CD4-positive, alpha-beta T cell treated with Interleukin-10 for 1 hour (primary cell): ENCODE measurements at places on chromosomes 13 and 19.

DNA sequence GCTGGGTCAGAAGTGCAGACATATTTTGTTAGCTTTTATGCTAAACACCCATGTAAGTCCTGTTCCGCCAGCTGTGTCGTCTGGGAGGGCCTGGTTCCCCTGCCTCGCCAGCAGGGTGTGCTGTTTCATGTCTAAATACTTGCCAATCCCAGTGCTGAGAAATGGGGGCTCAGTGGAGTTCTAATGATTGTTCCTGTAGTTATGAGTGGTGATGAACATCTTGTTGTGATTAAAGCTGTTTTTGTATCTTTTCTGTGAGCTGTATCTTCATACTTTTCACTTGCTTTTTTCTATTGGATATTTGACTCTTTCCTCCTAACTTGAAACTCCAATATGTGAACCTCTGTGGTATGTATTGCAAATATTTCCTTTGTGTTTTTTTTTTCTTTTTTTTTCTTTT lies 32.7 kb downstream of the KDM4B start:
- DNase-seq = peak; percentile 36

GRCh38 chr13:82165396-82166174 lies 1716.7 kb downstream of the SLITRK1 start:
- DNase-seq = no peak

- DNase-seq = no peak
Observed at GRCh38 chr13:37715606-37716015, 117.0 kb upstream of the POSTN start.

DNA sequence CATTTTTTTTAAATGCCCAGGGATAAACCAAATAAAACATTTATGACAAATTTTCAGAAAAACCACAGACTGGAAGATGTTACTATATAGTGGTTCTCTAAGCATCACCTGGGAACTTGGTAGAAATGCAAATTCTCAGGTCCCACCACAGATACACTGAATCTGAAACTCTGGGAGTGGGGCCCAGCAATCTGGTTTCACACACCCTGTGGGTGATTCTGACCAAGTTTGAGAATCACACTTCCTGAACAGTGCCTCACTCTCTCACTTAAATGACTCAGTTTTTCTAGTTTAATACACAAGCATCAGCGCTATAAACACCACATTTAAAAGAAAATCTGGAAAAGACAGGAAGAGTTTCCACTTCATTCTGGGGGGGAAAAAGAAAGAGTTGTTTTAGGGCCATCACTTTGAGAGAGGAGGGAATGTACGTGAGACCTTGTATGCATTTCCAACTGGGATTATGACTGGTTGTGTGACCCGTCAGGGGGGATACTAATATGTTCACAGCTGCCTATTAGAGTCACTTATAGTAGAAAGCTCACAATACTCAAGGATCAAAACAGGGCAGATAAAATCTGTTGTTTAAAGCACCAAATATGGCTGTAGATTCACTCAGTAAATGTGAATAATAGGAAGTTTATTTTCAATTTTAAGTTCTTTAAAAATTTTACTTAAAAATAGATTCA lies 567.7 kb downstream of the GPC6 start:
- no peak for DNase-seq

- DNase-seq = no peak
Observed at GRCh38 chr13:110277357-110277975, 29.5 kb downstream of the COL4A1 start.

DNA sequence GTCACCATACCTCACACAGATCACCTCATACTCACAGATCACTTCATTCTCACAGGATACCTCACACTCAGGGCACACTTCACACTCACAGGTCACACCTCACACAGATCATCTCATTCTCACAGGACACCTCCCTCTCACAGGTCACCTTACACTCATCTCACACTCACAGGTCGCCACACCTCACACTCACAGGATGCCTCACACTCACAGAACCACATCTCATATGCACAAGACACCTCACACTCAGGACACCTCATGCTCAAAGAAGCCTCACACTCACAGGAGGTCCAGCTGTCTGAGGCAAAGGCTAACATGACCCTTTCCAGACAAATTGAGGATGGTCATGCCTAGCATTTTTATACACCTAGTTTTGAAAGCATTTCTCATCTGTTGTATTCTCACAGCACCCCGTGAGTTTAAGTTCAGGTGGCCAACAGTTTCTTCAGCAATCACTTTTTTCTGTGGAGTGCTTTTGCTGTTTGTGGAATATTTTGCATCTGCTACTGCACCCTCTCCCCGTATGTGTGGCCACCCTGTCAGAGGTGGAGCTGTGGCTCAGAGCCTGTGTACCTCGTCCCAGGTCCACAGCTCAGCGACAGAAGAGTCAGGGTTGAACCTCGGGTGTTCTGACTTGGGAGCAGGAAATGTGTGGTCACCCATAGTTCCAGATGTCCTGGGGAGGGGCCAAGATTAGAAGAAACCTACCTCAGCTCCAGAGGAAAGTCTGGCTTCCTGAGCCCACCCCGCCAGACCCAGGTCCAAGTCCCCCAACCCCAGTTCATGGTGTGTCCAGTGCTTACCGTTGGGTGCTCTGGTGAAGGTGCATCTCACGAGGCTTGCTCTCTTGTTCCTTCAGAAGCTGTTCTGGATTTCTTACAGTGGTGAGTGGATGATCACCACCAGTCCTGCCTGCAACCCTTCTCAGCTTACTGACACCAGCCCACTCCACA lies 7.6 kb downstream of the F7 start:
- DNase-seq = no peak

- no peak for DNase-seq
Observed at GRCh38 chr13:43785261-43785649, 1.5 kb downstream of the ENOX1 start.

- no peak for DNase-seq
Observed at GRCh38 chr13:39599842-39600241, 3.2 kb downstream of the LHFPL6 start.

GRCh38 chr13:54627646-54628372 lies 1599.2 kb downstream of the OLFM4 start:
- DNase-seq = no peak

DNA sequence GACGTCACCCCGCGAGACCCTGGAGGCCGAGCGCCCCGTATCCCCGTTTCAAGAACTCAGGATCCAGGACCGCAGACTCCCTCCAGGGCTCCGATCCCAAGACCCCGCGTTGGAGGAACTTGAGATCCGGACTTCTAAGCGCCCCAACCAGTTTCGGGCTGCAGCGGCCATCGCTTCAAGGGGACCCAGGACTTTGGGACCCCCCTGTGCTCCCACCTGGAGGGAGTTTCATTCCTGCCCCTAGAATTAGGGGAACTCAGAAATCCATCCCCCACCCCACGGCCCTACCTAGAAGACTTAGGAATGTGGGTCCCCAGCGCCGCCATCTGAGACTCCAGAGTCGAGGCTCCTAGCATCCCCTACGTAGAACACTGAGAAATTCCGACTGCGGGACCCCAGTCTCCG lies 400 bp downstream of the PLEKHG2 start:
- DNase-seq = no peak

- no peak for DNase-seq
Observed at GRCh38 chr19:51203916-51204315, 21.0 kb upstream of the CD33 start.

DNA sequence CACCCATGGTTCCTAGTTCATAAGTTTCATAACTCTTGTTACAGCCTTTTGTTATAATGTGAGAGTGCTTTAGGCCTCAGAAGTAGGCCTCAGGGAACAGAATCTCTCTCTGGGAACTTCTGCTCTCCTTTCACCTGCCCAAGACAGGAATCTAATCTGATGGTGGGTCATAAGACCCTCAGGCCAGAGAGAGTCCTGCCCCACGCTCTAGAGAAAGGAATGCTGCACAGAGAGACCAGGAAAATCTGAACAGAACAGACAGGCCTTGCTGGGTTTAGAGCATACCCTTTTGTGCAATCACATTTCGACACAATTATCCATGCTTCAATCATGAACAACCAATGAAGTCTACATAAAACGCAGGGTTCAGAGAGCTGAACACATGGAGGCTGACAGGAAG lies 3.4 kb upstream of the DIAPH3 start:
- no peak for DNase-seq

- DNase-seq = no peak
Observed at GRCh38 chr13:82010780-82011179, 1669.9 kb upstream of the SPRY2 start.

- DNase-seq = no peak
Observed at GRCh38 chr13:87792878-87793277, 121.7 kb downstream of the SLITRK5 start.

GRCh38 chr19:46721269-46722003 lies 4.5 kb upstream of the PRKD2 start:
- no peak for DNase-seq

DNA sequence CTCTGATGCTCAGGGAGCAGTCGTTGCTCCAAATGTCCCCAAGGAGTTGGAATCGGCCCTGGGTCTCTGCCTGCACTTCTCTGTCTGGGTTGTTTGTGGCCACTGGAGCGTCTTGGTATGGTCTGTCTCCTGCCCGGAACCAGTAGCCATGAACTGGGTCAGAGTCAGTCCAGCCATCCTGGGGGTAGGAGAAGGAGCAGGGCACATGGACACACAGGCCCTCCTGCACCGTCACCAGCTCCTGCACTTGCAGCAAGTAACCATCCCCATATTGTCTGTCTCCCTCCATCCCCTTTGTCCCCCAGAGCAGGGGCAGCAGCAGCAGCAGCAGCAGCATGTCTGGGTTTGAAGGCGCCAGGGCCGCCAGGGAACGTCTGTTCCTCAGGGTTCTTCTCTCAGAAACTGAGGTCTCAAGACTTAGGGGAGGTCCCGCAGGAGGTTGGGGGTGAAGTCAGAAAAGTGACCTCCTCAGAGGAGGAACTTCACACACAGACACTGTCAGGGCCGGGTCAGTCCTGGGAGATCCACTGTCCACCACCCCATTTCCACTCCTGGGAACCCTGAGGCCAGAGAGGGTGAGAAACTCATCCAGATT lies at the start of gene SIGLEC8:
SIGLEC8 (minus strand) TSS at position 404 of the 595 bp plus-strand sequence; CDS start at position 337, 67 bp downstream.
- DNase-seq = no peak

DNA sequence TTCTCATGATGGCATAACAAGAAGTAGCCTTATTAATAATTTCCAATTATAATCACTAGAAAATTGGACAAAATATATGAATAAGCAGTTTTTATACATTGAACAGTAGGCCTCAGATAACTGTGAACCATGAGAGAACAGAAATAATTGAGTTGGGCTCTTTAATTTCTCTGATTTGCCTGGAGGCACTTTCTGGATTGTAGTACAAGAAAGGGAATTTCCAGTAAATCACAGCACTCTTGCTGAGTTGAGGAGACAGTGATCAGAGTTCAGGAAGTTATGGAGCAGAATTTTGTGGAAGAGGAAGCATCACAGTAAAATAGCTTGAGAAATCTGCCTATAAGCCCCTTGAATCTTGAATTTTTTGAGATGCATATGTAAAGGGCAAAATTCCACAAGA lies 216.2 kb downstream of the MAB21L1 start:
- DNase-seq = no peak

- peak; percentile 51 for DNase-seq
Observed at GRCh38 chr19:42092350-42092749, 16.4 kb downstream of the ZNF574 start.

GRCh38 chr19:11347546-11348039 lies 1.3 kb downstream of the CCDC159 start:
- DNase-seq = no peak

DNA sequence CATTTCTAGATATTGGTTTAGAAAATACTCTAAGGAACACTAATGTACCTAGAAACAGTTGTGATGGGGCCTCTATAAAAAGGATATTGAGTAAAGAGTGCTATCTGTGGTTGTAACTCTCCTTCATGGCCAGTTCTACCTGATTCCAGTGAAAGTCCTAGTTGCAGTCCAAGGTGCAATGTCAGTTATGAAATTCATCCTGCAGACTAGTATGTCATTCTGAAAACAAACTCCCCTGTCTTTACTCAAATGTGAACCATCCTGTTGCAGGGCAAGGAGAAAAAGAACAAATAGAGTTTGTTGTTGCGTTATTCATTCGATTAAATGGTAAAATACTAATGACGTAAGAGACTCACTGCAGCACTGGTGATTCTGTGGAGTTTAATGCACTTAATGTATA lies 18.3 kb upstream of the N4BP2L1 start:
- no peak for DNase-seq

- no peak for DNase-seq
Observed at GRCh38 chr13:33015791-33016323, 366 bp upstream of the KL start.

DNA sequence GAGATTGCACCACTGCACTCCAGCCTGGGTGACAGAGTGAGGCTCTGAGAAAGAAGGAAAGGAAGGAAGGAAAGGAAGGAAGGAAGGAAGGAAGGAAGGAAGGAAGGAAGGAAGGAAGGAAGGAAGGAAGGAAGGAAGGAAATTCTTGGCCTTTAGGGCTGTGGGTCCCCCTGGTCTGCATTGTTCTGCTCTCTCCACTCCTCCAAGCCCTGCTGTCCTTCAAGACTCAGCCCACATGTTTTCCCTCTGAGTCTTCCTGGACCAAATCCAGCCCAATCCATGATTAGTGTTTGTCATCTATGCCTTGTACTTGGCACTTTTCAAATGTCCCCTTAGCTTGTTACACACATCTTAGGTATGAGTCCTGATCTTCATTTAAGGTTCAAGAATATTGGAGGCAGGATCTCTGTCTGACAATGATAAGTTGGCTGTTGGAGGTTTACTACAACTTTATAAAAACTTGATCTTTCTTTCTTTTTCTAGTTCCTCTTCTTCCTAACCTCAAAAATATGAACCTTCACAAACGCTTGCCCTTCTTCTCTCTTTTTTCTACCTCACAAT lies 48.8 kb upstream of the INTS6 start:
- no peak for DNase-seq

DNA sequence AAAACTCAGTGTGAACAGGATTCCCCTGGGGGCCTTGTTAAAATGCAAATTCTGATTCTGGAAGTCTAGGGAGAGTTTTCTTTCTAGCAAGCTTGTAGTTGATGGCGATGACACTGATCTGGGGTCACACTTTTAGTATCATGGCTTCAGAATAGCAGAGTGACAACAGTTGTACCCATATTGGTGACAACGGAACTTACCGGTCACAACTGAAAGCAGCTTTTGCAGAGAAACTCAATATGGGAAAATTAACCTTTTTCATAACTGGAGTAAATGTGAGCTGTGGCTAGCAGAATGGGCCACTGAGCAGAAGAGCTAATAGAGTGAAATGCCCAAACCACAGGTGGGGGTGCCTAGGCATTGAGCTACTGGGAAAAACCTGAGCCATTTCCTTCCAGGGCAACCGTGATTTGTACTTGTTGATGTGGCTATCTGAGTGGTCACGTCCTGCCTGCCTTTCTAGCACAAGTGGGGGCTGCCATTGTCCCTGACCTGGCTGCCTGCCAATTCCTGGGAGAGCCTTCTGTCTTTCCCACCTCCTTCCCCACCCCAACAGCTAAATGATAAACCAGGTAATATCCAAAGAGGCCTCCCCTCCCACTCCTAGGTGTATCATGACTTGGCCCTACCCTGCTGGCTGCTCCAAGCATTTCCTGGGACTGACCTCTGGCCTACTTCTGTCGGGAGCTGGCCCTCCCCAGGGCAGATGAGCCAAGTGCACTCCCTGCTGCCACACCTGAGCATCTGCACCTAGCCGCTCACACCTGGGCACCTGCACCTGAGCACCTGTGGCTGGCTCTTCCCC lies 1.7 kb upstream of the SLC10A2 start:
- no peak for DNase-seq

DNA sequence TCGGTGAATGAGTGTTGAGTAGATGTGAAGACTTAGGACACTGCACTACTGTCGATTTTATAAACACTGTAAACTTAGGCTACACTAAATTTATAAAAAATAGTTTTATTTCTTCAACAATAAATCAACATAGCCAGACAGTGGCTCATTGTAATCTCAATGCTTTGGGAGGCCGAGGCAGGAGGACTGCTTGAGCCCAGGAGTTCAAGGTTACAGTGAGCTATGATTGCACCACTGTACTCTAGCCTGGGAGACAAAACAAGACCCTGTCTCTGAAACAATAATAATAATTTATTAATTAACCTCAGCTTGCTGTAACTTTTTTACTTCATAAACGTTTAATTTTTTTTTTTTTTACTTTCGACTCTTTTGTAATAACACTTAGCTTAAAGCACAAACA lies 34.4 kb downstream of the ATP7B start:
- DNase-seq = no peak
